ENCODE measurements at places on chromosomes 11 and 22.

DNA sequence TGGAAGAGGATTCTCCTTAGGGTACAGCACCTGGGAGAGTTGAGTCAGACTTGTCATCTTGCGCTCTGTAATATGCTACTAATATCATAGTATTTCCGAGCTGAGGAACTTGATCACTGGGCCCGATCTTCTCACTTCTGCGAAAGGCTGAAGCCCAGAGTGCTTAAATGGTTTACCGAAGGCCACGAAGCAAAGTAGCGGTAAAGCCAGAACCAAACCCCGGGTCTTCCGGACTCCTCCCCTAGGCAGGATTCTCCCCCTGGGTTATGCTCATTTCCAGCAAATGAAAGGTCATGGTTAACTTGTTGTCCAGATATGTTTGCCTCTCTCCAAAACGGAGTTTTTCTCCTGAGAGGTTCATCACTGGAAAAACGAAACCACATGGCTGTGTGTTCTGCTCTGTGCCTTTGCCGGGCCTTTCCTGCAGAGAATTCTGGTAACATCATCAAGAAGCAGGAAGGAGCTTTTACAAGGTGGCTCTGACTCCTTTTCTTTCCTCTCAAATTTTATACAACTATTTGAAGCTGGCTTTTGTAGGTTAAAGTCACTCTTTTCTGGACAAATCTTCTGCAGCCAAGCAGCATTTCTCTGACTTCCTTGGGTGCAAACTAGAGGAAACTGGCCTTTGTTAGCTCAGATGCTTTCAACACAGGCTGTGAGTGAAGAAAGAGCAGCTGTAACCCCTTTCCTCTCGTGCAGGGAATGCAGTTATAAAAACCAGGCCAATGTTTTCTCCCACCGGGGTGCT, 35.5 kb downstream of the UBASH3B start:
- DNase-seq: peak; percentile 63

DNA sequence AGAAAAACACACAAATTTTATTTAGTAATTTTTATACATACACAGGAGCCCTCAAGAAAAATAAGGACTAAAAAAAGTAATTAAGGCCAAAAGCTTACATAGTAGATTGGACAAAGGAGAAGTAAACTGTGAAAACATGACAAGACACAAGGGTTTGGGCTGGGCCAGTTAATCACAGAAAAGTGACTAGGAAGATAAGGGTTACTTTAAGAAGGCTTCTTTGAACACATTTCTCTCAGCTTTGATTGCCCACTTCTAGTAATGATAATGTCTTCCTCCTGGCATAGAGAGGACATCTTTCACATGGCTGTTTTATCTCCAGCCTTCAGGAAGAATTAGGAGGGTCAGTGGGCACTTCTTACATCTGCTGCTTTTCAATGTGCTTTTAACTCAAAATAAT, 3.4 kb downstream of the RNF141 start:
- no peak for DNase-seq

DNA sequence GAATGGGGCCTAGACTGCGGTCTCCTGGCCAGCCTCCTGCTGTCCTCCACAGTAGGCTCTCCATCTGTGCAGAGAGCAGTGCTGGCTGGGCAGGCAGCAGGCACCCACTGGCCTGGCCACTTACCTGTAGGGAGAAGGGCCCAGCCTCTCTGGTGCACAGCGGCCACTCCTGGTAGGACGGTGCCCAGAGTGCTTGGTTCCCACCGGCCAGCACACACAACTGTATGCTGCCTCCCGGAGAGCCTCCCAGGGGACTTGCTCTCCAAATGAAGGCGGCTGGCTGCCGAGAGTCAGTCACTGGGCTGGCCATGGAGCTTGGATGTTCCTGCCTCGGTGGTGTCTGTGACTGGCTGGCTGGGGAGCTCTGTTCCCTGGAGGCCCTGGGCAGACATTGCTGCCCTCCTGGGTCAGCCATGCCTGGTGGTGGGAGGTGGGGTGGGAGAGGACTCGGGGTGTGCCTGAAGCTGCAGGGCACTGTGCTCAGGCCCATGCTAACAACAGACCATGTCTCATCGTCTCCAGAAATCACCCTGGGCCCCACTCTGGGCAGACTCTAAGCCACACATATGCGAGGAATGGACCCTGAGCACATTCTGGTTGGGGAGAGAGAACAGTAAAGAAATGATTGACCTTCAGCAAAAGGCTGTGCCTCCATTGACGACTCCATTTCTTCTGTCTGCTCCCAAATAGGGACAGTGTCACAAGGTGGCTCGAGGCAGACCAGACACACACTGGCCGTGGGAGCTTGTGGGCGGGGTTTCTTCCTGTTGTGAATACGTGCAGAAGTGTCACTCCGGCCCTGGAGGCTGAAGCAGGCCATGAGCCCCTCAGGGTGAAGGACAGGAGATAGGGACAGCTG, 350.8 kb downstream of the TBC1D22A start:
- DNase-seq: no peak

DNA sequence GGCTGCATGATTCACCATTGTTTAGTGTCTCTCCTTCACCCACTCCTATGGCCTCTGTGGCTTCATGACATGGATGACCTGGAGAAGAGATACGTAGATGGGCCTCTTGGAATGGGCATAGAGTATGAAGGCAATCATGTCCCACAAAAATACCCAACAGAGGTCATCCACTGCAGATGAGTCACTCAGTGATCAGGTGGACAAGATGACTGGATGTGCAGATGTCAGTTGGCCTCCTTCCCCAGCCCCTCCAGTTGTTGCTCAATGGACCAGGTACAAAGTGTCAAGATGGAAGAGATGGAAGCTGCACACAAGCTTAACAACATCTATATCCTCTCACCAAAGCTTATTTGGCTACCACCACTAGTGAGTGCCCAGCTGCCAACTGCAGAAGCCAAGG, 41.0 kb upstream of the CLPB start:
- no peak for DNase-seq

DNA sequence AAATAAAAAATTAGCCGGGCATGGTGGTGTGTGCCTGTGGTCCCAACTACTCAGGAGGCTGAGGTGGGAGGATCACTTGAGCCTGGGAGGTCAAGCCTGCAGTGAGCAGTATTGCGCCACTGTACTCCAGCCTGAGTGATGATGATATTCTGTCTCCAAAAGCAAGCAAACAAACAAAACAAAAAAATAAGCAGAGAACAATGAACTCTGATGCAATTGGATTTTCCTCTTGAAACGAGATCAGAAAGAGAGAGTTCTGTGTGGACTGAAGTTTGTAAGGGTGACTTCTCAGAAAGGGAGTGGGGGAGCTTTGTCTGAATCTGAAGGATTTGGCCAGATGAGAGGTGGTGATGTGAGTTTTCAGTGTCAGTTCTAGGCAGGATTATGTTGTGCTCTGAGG, 6.0 kb upstream of the TMEM123 start:
- no peak for DNase-seq

- DNase-seq: no peak
Observed at GRCh38 chr11:100887659-100888058, 200.6 kb downstream of the ARHGAP42 start.

DNA sequence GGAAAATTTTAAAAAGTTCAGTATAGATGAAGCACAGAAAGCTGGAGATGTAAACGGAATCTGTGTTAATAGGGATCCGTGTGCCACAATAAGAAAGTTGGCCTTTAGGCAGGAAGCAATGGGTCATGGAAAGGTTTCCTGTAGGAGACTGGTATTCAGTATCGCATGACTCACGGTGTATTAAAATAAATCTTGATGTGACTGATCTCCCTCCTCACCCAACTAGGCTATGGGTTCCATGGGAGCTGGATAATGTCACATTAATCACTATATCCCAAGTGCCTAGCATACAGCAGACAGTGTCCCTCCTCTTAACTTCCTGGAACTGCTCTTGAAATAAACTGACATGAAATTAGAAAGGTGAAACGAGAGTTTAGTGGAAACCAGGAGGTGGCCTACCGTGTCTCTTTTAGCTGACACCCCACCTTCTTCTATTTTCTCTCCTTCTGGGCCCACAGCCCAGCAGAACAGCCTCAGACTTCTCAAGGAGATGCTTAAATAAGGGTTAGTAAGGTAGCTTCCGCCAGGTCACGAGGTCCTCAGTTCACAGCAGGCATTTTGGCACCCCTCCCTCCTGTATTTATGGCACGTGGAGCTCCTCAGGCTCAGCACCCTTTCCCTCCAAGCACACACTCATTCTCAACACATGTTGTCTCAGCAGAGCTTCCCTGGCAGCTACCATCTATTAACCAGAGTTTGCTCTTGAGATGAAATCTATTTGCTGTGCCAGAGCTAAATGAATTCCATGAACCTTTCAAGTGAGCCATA, 118.8 kb downstream of the NXPE2 start:
- DNase-seq: no peak

- peak; percentile 35 for DNase-seq
Observed at GRCh38 chr11:127345819-127346459, 345.4 kb upstream of the KIRREL3 start.

GRCh38 chr11:26741036-26741435, 19.2 kb upstream of the SLC5A12 start:
- no peak for DNase-seq

DNA sequence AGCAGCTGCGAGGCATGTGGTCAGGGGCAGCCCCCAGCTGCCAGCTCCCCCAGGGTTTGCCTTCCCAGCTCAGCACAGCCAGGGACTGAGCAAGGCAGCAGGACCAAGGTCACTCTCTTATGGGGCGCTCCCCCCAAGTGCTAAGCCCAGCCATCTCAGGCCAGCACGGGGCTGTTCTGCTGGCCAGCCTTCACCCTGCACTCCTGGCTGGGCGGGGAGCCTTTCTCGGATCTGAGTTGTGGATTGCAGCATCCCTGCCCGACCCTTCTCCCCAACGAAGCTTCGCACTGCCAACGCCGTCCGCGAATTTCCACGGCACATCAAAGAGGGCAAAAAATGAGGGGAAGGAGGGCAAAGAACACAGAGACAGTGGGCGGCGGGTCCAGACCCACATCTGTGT, 42.5 kb upstream of the GAL start:
- DNase-seq: no peak

DNA sequence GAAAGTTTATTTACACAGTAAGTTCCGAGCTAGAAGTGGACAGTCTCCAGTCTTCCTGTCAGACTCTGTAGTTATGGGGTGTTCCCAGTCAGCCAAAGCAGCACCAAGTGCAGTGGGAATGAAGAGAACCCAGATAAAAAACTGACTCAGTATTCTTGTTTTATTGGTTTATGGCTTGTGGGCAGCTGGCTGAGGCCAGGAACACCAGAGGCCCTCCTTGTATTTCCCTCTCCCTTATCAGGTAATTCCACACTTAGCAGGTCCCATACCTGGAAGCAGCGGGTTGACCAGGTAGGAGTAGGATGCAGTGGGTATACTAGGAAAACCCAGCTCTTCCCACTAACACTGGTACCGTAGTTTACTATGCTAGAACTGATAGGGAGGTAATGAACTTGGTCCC, 3.5 kb upstream of the BACE1-AS start:
- DNase-seq: no peak

DNA sequence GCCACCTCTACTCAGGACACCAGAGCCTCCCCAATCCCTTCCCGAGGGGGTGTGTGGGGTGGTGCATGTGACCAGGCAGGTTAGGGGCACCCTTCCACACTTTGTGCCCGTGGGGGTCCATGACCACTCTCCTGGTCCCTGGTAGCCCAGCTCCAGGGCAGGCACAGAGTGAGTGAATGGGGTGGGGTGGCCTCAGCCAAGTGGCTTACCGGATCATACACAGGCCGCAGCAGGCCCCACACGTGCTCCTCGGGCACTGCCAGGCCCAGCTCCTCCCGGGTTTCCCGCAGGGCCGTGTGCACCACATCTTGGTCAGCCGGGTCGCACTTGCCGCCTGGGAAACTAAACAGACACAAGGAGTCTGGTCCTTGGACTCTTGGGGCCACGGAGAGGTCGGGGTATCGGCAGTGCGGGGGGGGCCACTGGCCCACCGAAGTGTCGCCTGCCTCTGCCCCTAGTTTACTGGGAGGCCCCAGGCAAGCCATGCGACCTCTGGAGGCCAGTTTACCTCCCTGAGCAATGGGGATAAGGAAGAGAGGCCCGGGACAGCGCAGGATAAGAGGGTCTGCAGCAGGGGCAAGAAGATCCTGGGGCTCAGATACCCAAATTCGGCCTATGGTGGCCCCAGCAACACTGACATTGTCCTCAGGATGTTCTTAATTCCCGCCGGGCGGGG, 889 bp downstream of the NUDT8 start:
- no peak for DNase-seq

DNA sequence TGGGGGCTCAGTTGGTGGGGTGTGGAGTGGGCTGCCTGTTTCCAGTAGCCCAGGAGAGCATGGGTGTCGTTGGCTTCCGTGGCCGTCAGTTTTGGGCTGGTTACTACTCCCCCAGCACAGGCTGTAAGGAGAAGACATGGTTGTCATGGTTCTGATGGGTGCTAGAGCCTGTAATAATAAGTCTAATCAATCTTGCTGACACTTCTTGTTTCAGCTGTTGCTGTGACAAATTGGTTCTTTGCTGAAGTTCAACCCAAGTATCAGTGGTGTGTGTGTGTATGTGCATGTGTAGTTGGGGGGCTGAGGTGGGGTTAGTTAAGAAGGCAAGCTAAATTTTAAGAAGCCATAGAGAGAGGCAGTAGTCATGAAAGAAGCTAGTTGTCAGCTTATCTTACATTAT, 61.3 kb upstream of the DBX1 start:
- no peak for DNase-seq

DNA sequence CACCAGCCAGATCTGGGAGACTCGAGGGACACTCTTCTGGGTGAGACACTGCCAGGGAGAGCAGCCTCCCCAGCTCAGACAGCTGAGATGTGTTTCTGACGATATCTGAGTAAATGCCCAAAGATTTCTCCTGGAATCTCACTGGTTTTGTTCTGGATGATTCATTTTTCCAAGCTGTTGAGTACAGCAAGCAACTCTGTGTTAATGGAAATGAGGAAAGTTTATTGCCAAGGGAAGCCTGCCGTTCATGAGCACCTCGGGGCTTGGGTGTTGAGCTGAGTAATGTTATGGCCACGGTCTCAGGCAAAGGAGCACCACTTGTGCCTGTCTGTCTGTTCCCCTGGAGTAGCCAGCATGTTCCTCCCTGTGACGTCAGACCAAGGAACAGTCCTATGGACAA, 1132.4 kb downstream of the BRD1 start:
- no peak for DNase-seq

DNA sequence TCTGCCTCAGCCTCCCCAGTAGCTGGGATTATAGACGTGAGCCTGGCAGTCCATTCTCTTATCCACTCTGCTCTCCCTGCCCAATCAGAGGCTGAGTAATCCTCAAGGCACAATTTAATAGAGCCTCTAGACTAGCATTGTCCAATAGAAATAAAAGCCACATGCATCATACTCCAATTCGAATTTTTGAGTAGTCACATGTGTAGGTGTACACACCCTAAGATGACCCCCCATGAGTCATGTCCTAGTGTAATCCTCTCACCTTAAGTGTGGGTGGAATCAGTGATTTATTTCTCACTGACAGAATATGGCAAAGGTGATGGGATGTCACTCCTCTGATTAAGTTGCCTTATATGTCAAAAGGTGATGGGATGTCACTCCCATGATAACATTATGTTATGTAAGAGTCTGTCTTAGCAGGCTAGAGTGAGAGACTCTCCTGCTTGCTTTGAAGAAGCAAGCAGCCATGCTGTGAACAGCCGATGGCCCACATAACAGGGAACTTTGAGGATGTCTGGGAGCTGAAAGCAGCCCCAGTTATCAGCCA, 61.3 kb downstream of the MN1 start:
- no peak for DNase-seq

- DNase-seq: no peak
Observed at GRCh38 chr22:40238425-40239344, 61.0 kb downstream of the TNRC6B start.

- no peak for DNase-seq
Observed at GRCh38 chr11:76589477-76589876, 81.1 kb downstream of the LRRC32 start.

- DNase-seq: no peak
Observed at GRCh38 chr11:1041149-1041467, 4.6 kb upstream of the MUC6 start.

GRCh38 chr11:83441171-83441570, 155.0 kb upstream of the CCDC90B start:
- DNase-seq: no peak
